ENCODE measurements at places on chromosomes 1 and 21. TPM values are rescaled to one million over a fixed set of nuclear protein-coding genes. Genes with fewer than 3 reads are reported as not detected.

CR1 gene
- 0.33 TPM for total RNA-seq

CCDC24 gene
- 6.7 TPM for total RNA-seq

PFDN2 gene
- 29.6 TPM for total RNA-seq

PTPN22 gene
- 4.6 TPM for total RNA-seq

FH gene
- 12.5 TPM for total RNA-seq

BLZF1 gene
- 15.0 TPM for total RNA-seq

AVPR1B gene
- not detected for total RNA-seq

KCNA10 gene
- not detected for total RNA-seq

IFI44L gene
- total RNA-seq = 0.99 TPM

NCAM2 gene
- total RNA-seq = under 0.01 TPM

RHD gene
- not detected for total RNA-seq

MATN1 gene
- 0.33 TPM for total RNA-seq
